Stimulated activated CD4-positive, alpha-beta T cell treated with anti-CD3 and anti-CD28 coated beads, Interleukin-1b, Interleukin-23, amount 100 ng/mL, for 1 hour (primary cell): ENCODE measurements at places on chromosomes 3 and 15.

DNA sequence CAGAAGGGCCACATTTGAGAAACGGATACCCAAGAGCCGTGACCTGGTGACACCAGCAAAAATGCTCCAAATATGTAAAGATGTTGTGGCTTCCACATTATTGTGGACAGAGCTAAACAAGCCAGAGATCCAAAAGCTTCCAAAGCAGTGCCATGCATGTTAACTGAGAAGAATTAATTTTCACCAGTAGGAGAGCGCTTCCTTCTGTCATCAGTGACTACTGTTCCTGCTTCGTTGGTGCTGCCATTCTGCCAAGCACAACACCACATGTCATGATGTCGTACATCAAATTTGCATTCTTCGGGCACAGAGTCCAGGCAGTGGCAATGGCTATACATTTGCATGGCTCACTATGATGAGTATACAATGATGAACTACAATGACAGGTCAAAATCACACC is 19.1 kb upstream of the CHST2 start:
- DNase-seq = no peak

DNA sequence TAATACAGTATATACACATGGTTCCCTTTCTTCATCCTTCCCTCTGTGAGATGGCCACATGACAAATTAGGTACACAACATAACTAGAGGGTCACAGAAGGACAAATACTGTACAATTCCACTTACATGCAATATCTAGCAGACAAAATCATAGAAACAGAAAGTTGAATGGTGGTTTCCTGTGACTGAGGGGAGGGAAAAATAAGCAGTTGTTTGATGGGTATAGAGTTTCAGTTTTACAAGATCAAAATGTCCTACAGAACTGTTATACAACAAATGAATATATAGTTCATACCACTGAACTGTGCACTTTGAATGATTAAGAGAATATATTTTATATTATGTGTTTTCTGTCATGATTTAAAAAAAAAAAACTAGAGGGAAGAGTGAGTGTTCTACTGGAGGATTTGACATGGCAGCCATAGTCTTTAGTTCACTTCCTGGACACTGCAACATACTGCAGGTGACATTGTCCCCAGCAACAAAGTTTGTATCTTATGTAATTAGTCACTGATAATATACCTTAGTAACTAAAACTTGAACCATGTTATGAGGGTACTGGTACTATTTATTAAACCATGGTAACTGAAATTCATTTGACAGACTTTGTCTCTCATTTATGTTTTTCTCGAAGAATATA is 37.2 kb downstream of the CCDC54 start:
- no peak for DNase-seq

- no peak for DNase-seq
Measured at GRCh38 chr15:63831041-63831440, 2.7 kb downstream of the HERC1 start.

DNA sequence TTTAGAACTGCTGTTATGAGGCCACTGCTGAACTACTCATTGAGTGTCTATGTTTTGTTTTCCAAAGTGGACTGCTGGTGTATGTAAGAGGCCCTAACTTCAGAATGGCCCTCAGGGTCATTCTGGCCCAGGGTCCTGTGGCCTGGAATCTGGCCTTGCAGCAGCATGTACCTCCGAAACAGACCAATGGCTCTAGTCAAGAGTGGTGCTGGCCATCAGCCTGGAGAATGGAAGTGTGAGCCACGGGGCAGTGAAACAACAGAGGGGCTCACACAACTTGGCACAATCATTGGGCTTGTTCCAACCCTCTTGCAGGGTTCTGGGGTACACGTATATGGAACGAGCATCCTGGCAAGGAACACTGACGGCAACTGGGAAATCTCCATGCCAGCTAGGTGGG is 40.5 kb downstream of the SCN5A start:
- DNase-seq = no peak

DNA sequence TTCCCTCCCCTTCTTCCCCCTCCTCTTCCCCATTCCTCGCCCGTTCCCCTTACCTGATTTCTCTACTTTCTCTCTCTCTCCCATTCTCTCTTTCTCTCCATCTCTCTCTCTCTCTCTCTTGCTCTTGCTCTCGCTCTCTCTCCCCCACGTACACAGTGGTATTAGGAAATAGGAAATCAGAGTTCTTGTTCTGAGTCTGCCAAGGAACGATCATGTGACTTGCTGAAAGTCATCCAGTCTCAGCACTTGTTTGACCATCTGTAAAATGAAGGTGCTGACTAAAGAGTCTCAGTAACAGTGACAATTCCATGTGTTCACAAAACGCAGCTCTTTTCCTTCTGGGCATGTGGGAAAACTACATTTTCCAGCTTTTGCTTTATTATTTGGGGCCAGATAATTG is 445.0 kb upstream of the TGFBR2 start:
- DNase-seq = no peak

DNA sequence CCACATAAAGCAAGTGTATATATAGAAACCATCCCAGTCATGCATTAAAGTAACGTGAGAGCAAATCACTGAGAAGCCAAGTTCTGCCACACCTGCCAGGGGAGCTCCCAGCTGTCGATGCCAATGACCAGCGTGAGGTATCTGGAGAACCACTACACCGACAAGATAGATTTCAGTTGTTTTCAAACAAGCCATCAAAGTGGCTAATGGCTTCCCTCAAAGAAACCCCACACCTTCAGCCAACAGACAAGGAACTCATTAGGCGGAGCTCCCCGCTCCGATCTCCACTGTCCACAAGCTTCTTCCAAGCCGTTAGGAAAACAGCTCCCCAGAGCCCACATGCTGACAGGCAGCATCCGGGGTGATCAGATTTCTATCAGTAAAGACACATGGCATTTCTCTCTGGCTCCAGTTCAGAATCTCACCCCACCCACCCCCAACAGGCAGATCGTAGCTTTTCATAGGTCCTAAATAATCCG is 54.2 kb upstream of the SPATA12 start:
- no peak for DNase-seq

- DNase-seq = no peak
Measured at GRCh38 chr15:76840830-76841460, 64.2 kb downstream of the SCAPER start.

- no peak for DNase-seq
Measured at GRCh38 chr15:38263996-38264395, 11.4 kb downstream of the SPRED1 start.

DNA sequence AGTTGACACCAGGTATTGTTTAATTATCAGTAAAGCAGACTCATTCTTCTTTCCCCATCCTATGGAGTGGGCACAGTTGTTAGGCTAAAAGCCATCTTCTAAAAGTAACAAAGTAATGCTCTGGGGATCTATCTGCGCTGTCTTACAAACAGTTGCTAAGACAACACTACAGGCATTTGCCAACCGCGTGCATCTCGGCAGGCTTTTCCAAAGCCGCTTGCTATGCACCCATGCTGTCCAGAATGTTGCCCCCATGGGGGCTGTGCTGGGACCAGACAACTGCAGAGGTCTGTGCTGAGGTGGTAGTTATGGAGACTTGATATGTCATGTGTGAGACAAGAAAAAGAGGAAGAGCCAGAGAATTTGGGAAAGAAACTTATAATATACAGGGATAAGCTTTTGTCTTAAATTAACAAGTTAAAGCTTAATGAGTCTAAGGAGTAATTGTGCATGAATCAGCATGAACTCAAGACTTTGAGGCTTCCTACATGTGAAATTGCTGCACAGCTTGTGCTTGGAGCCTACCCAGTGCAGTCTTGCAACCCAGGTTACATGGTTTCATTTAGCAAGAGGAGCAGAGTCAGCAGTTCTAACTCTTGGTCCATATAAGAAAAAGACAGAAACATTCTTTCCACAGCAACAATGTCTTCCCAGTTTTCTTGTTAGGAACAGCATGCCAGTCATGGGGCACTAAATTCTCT is 38.9 kb upstream of the DCLK3 start:
- no peak for DNase-seq

- no peak for DNase-seq
Measured at GRCh38 chr3:123547881-123548519, 36.9 kb downstream of the HACD2 start.

GRCh38 chr15:95425859-95426258 is 904.6 kb upstream of the NR2F2 start:
- no peak for DNase-seq

DNA sequence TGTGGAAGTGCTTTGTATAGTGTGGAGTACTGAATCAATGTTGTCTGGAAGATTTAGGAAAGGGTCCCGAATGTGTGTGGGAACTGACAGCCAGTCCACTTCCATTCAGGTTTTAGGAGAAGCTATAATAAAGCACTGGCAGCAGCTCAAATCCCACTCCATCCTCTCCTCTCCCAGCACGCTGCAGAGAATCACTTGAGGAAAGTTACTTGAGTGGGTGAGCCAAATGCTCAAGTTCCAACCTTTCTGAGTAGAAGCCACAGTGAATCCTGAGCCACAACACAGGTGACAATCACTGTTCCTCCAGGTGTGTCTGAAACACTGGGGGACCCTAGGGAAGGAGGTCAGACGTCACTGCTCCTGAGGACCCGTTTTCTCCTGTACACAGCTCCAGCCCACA is 106.5 kb downstream of the TIGIT start:
- no peak for DNase-seq

- no peak for DNase-seq
Measured at GRCh38 chr15:92087211-92087610, 233.7 kb downstream of the SLCO3A1 start.

DNA sequence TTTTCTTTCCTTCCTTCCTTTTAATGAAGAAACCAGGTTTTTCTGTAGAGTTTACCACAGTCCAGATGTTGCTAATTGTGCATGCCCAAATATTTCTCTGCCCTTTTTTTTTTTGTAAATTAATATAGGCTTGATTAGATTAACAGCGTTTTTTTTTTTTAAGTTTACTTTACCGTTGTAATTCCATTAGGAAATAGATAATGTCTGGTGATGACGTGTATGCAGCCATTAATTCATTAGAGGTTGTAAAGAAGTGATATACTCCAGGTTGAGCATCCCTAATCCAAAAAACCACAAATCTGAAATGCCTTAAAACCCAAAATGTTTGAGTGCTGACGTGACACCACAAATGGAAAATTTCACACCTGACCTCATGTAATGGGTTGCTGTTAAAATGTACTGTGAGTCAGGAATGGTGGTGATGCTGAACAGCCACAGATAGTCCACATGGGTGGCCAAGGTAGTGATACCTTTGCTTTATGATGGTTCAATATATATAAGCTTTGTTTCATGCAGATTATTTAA is 43.2 kb downstream of the KNL1 start:
- no peak for DNase-seq

- DNase-seq = no peak
Measured at GRCh38 chr3:127544803-127545201, 45.7 kb downstream of the TPRA1 start.

DNA sequence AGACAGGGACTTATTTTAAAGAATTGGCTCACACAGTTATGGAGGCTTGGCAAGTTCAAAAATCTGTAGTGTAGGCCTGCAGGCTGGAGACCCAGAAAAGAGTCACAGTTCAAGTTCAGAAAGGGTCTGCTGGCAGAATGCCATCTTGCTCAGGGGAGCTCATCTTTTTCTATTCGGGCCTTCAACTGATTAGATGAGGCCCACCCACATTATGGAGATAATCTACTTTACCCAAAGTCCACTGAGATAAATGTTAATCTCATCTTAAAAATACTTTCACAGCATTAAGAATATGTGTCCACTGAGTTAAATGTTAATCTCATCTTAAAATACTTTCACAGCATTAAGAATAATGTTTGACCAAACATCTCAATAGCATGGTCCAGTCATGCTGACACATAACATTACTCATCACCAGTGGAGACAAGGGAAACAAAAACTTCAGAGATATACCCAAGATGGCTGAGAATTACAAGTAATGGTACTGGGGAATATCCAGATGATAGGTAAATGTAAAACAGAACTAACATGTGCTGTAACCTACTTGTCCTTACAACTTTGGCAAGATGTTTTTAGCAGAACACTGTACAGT is 74.3 kb upstream of the STAC start:
- DNase-seq = no peak

- DNase-seq = no peak
Measured at GRCh38 chr15:69869291-69869690, 228.4 kb downstream of the TLE3 start.

DNA sequence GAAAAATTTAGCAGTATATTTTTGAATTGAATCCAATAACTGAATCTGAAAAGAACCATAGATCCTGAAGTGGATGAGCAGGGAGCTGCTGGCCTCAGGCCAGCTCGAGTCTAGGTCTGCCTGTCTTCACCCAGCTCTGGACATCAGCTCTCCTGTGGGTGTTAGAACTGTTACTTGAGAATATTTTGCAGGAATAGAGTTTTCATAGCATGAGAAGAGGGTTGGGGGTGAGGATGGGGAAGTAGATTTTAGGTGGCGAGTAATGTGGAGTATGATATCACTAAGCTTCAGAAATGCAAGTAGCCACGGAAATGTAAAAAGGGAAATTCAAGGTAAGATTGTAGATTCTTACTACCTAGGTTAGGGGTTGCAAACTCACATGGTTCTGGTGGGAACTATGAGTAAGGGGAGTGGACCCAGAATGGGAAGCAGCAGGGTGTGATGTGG is 6.2 kb downstream of the RAB8B start:
- DNase-seq = no peak

GRCh38 chr3:65883613-65884012 is 155.1 kb downstream of the MAGI1 start:
- no peak for DNase-seq

DNA sequence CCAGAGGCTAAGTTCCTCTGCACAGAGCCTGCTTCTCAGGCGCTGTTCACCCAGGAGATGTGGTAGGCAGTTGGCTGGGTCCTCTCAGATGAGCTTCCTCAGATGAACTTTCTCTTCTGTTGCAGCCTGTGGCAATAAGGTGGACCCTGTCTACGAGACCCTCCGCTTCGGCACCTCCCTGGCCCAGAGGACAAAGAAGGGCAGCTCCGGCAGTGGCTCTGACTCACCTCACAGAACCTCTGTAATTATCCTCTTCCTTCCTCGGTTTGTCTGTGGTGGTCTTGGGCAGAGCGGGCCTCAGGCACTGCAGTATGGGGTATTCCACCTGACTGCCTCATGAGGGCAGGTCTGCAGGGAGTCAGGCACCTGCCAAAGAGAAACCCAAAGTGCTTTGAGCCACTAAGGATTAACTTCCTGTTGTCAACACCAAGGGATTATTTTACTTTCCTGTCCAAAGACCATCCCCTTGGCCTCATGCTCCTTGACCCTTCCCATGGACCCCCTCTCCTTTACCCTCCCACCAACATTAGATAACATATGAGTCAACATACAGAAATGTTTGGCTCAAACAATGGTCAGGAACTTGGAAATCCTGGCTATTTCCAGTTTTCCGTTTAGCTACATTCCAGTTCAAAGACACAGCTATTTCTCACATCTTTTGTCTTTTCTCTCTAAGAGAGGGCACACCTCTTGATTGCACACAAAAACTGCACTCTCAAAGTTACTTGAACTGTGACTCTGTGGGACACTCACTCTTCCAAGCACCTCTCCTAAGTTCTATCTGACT is 105.9 kb downstream of the STAC start:
- DNase-seq = no peak
